ENCODE measurements at places on chromosomes 5 and 9.

DNA sequence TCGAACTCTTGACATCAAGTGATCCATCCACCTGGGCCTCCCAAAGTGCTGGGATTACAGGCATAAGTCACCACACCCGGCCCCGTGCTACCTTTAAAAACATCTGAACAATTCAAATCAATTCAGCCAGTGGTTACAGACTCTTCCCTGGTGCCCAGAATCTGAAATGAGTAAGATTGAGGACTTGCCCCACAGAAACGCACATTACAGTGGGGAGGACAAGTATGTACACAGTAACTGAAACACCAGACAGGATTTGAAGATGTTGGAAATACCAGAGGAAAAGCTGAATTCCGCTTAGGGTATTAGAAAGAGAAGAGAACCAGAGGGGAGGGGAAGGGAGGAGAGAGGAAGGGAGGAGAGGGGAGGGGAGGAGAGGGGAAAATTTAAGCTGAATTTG is 17.8 kb downstream of the NIM1K start:
- DNase-seq, result no peak

GRCh38 chr5:136043968-136044610 is 15.3 kb downstream of the TGFBI start:
- no peak for DNase-seq

DNA sequence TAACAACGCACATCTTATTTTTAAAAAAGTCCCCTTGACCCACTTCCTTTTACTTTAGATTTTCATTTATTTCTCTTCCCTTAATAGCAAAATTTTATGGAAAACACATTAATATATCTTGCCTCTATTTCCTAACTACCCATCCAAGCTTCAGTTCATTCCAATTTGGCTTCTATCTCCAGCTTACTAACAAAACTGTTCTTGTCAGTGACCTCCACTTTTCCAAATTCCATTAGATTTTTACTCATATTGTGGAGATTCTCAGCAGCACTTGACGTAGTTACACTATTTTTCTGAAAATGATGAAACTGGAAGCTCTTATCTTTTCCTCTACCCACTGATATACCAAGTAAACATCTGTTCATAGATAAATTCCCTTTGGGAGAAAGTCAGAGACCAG is 46.5 kb upstream of the ADAMTS19 start:
- DNase-seq, result no peak

- DNase-seq, result no peak
Measured at GRCh38 chr5:51203598-51203997, 179.7 kb upstream of the ISL1 start.

DNA sequence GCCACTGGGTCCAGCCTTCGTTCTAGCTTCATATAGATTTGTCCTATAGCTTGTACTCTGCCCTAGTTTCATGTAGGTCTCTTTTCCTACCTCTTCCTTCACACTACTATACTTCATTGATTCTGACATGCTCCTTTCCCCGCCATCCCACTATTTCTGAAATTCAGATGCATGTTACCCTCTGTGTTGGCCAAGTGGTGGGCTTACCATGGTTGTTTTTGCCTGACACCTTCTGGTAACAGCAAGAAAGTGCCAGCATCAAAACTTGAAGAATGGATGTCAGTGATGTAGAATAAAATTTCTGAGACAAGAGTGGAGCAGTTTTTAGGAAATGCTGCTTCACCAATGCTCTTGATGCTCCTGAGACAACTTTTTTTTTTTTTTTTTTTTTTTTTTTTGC is 19.5 kb upstream of the SERINC5 start:
- no peak for DNase-seq
